ENCODE measurements at places on chromosomes 3 and 15.

- DNase-seq: no peak
Observed at GRCh38 chr15:36797128-36797527, 217.7 kb downstream of the CDIN1 start.

GRCh38 chr3:197426121-197426566, 127.7 kb upstream of the DLG1 start:
- no peak for DNase-seq

GRCh38 chr3:115156046-115156654, 9.1 kb upstream of the ZBTB20 start:
- DNase-seq: no peak

DNA sequence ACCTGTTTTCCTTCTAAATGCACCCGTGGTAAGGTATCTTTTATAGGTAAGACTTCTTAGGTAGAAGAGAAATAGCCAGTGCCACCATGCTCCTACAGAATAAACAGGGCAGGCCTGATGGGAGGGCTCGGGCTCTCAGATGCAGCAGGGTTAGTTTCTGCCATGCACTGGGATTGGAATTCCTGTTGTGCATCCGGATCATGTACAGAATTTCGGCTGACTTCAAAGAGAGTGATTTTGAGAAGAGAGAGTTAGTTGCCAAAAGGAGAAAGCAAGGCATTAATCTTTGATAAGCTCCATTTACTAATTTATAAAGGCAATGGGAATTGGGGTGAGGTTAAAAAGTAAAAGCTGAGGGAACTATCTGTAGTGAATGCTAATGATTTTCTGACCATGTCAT, 211.2 kb downstream of the WDR72 start:
- DNase-seq: no peak

- no peak for DNase-seq
Observed at GRCh38 chr15:59237119-59237855, 30.6 kb downstream of the LDHAL6B start.

GRCh38 chr15:97014001-97014400, 683.5 kb downstream of the NR2F2 start:
- no peak for DNase-seq

DNA sequence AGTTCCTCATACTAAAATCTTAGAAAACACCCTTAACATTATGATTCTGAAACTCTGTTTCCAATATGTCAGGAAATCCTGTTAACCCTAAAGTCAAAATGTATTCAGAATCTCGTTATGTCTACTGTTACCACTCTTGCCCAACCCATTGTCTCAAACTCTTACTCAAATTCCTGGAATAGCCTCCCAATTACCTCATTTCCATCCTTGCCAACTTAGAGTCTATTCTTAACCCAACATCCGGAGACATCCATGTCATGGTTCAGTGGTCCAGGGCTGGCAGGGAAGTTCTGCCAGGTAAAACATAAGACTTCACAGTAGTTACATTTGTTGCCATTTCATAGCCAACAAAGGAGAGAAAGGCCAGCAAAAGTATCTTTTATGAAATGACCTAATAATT, 593.9 kb downstream of the PYDC2 start:
- DNase-seq: no peak

GRCh38 chr3:101950985-101951733, 101.8 kb downstream of the NFKBIZ start:
- DNase-seq: no peak

DNA sequence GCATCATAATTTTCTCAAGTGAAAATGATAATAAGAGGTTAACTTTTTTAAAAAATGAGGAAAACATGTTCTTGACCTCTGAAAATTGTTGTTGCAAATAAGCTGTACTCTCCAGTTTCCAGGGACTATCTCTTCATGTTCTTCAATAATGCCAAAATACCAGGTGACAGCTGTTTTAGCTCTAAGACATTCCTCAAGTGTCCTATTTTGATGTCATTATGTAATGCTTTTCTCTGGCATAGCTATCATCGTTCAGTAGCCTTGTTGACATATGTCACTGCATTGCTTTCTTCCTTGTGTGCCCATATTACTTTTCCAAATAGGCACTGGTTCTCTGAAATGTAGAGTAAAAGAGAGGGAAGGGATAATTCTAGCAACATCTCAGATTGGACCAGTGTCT, 5.7 kb upstream of the FILIP1L start:
- DNase-seq: no peak

DNA sequence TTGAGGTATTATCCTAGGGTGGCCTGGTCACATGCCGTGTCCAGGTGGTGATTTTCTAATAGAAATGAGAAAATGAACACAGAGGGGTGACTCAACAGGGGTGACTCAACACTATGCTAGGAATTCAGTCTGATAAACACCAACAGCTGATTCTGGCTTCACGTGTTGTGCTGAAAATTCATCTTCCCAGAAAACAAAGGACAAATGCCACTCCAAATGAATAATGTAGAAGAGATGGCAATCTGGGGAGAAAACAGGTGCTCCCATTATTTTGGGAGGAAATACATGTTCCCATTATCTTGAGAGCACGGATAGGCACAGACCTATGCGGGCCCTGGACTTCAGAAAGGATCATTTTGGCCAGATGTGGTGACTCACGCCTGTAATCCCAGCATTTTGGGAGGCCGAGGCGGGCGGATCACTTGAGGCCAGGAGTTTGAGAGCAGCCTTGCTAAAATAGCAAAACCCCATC, 101.2 kb upstream of the MEX3B start:
- no peak for DNase-seq

GRCh38 chr3:59553076-59553475, 503.3 kb upstream of the CFAP20DC start:
- DNase-seq: no peak

DNA sequence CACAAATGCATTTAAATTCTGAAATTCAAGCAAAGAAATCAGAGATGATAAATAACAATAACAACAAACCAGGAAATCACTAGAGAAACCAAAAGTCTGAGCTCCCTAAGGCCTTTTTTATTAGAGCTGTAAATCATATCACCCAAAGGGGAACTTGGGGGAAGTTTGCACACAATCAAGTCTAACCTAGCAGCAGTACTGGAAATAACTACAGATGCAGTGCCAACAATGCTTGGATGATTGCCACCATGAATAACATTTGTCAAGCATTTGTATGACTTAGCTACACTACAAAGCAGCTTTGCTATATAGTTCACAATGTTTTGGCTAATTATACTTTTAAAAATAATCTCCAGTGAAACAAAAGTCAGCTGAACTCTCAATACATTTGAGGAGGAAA, 27.8 kb downstream of the SHQ1 start:
- no peak for DNase-seq

DNA sequence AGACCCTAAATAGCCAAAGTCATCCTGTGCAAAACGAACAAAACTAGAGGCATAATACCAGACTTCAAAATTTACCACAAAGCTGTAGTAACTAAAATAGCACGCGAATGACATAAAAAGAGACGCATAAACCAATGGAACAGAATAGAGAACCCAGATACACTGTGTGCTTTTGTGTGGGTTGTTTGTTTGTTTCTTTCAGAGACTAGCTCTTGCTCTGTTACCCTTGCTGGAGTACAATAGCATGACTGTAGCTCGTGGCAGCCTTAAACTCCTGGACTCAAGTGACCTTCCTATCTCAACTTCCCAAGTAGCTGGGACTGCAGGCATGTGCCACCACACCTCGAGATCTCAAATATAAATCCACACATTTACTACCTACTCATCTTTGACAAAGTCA, 1314.6 kb upstream of the GBE1 start:
- DNase-seq: no peak

GRCh38 chr15:56969265-56969895, 50.9 kb downstream of the TCF12 start:
- DNase-seq: no peak

- DNase-seq: no peak
Observed at GRCh38 chr3:169629895-169630294, 33.6 kb downstream of the MECOM start.

DNA sequence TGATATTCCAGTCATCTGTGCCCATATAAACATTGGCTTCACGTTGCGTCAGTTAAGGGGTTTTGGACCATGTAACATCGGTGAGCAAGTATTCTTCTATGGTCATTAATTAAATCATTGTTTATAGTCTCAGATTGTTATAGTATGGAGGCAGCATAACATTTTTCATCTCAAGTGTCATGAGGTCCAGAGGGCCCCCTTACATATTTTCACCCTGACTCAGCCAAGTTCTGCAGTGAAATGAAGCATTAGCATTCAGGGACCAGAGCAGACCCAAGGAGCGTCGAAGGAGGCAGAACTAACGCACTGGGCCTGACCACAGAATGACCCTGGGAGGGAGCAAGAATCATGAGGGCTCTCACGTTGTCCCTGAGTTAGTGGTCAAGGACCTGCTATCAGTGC, 171.5 kb downstream of the LRTM1 start:
- no peak for DNase-seq

- DNase-seq: no peak
Observed at GRCh38 chr3:111787556-111788463, 71.3 kb upstream of the PHLDB2 start.

DNA sequence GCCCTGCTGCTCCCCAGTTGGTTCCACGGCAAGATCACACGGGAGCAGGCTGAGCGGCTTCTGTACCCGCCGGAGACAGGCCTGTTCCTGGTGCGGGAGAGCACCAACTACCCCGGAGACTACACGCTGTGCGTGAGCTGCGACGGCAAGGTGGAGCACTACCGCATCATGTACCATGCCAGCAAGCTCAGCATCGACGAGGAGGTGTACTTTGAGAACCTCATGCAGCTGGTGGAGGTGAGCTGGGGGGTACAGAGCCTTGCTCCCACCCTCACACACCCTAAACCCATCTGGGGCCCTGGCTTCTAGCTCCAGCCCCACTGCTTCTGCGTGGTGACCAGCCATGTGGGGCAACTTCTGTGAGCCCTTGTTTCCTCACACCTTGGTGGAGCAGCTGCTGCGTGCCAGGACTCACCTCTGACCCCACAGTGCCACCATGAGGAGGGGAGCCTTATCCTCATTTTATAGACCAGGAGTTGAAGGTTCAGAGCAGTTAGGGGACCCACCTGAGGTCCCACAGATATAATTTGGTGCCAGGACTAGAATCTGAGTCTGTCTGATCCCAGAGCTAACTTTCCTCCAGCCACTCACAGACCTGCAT, 13.3 kb upstream of the LMAN1L start:
- DNase-seq: no peak

- no peak for DNase-seq
Observed at GRCh38 chr3:152350776-152351175, 82.0 kb downstream of the MBNL1 start.

- no peak for DNase-seq
Observed at GRCh38 chr3:15653321-15653720, 51.8 kb downstream of the BTD start.

- no peak for DNase-seq
Observed at GRCh38 chr3:81214631-81215030, 546.8 kb downstream of the GBE1 start.

DNA sequence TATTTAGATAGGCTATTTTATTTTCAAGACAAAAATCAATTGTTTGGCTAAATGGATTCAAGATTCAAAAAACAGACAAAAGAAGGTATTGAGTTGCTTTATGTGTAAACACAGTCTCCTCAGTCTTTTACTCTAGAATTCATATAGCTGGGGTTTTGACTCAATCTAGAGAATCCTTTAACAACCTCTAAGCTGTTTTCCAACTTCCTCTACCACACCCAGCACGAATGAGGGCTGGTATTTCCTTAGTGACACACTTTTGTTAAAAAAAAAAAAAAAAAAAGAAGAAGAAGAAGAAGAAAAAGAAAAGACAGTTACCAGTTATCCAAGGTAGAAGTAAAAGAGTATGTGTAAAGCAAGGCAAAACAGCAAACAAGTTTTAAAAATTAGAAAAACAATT, 732.8 kb upstream of the GOLIM4 start:
- no peak for DNase-seq

DNA sequence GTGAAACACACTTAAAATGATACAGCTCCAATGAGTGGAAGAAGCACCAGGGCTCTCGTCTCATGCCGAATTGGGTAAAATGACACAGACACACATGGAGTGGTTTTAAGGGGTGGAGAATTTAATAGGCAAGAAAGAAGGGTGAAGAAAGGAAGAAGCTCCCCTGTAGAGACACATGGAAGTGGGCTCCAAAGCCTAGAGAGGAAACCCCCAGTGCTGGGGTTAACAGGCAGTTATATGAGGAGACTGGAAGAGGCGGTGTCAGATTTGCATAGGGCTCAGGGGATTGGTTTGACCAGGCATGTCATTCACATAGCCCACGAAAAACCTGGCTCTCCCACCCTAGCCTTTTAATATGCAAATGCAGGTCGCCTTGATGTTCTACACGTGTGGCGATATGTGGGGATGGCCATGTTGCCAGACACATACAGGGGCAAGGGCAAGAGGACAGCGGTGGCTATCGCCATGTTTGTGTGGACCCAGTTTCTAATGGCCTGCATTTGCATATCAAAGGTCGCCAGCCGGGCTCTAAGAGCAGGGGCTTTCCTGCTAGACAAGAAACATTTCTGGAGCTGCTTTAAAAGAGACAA, 1.9 kb upstream of the DPH6 start:
- no peak for DNase-seq

DNA sequence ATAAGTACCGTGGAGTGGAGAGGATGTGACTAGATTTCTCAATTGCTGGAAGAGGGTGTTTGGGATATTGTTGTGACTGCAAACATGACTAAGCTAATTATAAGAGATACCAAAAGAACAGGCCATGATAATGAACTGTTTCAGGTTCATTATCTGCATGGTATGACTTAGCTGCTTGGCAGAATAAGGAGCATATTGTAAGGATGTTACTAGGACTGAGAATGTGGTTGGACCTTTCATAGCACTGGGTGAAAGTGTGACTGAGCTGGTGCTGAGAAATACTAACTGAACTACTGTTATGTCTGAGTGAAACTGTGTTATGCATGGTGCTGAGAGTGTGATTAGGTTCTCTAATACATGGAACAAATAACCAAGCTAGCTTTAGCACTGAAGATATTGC, 11.0 kb downstream of the SCN10A start:
- no peak for DNase-seq

GRCh38 chr15:98960555-98961050, 47.0 kb downstream of the PGPEP1L start:
- no peak for DNase-seq
